ENCODE measurements at places on chromosomes 2 and 18.

GRCh38 chr2:24362253-24362652 is 1.9 kb upstream of the ITSN2 start:
- no peak for DNase-seq

DNA sequence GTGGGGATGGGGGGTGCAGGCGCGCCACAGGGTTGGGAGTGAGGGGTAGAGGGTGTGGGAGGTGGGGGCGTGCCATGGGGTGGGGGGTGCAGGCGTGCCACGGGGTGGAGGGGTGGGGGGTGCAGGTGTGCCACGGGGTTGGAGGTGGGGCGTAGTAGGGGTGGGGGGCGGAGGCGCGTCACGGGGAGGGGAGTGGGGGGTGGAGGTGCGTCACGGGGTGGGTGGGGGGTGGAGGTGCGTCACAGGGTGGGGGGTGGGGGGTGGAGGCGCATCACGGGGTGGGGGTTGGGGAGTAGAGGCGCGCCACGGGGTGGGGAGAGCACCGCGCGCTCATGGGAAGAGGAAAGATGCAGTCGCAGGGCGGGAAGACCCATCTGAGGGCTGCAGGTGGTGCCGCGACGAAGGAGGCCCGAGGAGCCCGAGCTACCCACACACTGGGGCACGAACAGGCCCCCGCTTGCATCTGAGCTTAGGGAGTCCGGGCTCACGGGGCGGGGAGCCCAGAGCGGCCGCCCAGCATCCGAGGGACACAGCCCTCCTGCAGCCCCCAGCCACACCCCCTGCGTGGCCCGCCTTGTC is 37.5 kb downstream of the SNED1 start:
- DNase-seq = no peak

GRCh38 chr2:14223576-14223975 is 408.9 kb upstream of the LRATD1 start:
- no peak for DNase-seq

- no peak for DNase-seq
These were observed at the start of gene KLHL41 for GRCh38 chr2:169509298-169509885. TSS of gene KLHL41 (plus strand) at chr2:169509702. CDS start at chr2:169509779, 77 bp downstream.

GRCh38 chr2:213551526-213551925 is 267.3 kb downstream of the SPAG16 start:
- DNase-seq = no peak

GRCh38 chr18:8402237-8402636 is 207.0 kb upstream of the RAB12 start:
- DNase-seq = no peak

- no peak for DNase-seq
These were observed 142.3 kb downstream of the SOX11 start for GRCh38 chr2:5834501-5834900.

DNA sequence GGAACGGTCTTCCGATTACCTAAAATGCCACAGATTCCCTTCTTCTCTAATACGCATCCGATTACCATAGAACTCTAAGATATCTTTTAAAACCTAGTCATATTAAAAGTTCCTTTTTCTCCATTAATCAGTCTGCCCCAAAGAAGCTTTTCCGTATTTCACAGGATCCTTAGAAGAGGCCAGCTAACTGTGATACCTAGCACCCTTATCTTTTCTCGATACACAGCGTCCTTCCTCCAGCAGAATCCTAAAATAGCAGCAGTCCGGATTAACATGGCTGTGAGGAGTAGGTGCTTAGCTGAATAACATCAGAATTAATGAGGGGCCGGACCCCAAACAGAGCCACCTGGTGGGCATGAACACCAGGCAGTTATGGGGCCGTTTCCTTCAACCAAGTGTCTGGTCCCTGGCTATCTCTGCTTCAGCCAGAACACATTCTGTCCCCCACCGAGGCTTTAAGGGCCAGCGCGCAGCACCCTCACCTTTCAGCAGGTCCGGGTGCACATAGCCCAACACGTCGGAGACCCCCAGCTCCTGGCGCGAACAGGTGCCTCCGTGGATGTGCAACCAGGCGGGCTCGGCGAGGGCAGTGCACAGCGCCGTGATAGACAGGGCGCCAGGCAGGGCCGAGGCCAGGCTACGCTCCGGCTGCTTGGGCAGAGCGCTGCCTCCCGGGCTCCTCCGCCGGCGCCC is 995 bp downstream of the TMEM127 start:
- peak; percentile 22 for DNase-seq

GRCh38 chr2:119836455-119837142 is 76.9 kb downstream of the PTPN4 start:
- no peak for DNase-seq

DNA sequence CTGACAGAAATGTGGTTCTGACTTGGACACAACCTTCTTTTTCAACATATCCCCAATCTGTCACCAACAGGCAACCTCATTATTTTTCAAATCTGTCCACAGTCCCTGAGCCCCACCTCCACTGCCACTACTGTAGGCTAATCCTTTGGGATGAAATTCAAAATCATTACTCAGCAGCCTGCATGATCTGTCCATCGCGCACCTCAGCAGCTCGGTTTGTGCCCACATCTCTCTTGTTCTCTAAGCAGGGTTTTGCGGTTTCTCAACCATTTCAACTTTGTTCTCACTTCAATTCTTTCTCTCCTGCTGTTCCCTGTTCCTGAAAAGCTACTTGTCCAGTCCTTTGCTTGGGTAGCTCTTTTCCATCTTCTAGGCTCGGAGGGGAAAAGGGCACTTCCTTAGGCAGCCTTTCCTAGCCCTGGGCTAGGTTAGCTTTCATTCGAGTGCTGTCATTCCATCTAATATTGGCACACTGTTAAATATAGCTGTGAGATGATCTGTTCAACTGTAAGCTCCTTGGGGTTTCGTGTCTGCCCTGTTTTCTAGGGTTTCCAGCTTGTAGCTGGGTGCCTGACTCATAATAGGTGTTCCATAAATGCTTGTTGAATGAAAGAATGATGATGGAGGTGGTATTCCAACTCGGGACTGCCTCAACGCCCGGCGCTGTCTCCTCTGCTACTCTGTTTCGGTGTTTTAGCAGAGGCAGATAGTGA is 653 bp upstream of the ANKAR start:
- DNase-seq = no peak
